ENCODE measurements at places on chromosomes 16 and 17. TPM values are rescaled to one million over a fixed set of nuclear protein-coding genes. Genes with fewer than 3 reads are reported as not detected.

DNA sequence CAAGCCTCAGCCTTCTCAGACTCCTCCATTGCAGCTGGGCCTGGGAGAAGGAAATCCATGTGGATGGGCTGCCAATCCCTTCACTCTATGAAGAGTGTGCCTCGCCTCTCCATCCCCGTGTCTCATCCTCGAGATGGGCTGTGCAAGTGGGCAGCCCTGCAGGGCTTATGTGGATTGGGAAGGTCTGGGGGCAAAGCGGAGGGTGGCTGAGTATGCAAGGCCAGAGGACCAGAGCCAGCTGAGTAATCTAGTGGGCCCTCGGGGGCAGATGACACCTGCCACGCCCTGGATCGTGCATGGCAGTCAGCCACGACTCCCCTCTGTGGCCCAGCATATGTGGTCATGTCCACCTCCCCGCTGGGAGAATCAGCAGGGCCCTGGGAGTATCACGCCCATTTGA, 78.9 kb downstream of the IRX5 start:
- DNase-seq, result no peak

DNA sequence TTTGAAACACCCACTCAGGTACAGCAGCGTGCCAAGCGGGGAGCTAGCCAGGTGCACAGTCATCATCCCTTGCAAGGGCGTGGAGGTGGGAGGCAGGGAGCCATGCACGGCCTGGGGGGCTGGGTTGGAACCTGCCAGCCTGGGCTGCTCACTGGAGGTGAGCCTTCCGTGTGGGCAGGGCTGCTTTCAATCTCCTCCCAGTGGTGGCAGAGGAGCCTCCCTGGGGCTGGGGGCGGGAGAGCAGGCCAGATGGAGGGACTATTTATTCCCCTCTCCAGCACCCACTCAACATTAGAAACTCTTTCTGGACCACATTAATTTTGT, 90.3 kb downstream of the KATNIP start:
- DNase-seq, result no peak

- no peak for DNase-seq
These were observed 184.6 kb downstream of the TMEM132E start for GRCh38 chr17:34763728-34764665.

DNA sequence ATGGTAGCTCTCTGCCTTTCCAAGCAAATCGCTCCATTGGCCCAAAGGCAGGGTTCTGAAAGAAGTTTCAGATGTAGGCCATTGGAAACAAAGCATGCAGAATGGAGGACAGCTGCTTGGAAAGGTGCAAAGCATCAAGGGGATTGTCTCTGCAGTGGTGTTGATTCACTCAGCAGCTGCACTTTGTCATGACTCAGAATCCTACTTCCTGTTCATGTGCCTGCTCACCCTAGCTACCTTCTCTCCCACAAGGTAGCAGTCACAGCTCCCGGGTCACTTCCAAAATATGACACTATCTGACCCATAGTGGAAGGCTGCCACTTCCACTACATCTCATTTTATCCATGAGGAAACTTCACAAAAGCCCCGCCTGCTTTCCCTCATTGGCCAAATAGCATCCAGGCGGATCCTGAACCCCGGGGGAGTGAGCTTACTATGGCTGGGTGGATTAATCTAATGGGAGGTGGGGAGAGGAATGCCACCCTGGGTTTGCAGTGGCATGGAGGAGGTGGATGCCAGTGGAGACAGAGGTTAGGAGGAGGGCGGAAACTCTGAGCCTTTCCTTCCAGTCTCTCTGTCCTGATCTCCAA, 74.7 kb upstream of the NKD1 start:
- no peak for DNase-seq

GRCh38 chr17:79630126-79630525, 19.3 kb upstream of the RBFOX3 start:
- no peak for DNase-seq

GRCh38 chr16:27950206-27950887, 113.2 kb downstream of the GSG1L start:
- DNase-seq, result no peak

DNA sequence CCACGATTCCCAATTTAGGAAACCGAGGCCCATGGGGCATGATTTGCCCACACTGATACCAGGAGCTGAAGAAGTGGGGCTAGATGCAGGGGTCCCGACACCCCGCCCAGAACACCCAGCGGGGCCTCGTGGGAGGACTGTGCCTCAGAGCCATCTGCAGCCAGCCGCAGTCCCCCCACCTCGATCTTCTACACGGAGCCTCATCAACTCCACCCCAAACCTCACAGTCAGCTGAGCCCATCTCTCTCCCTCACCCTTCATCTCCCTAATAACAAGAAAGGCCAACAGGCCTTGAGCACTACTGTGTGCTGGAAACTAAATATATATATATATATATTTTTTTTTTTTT, 4.2 kb downstream of the ITGAE start:
- DNase-seq, result no peak

DNA sequence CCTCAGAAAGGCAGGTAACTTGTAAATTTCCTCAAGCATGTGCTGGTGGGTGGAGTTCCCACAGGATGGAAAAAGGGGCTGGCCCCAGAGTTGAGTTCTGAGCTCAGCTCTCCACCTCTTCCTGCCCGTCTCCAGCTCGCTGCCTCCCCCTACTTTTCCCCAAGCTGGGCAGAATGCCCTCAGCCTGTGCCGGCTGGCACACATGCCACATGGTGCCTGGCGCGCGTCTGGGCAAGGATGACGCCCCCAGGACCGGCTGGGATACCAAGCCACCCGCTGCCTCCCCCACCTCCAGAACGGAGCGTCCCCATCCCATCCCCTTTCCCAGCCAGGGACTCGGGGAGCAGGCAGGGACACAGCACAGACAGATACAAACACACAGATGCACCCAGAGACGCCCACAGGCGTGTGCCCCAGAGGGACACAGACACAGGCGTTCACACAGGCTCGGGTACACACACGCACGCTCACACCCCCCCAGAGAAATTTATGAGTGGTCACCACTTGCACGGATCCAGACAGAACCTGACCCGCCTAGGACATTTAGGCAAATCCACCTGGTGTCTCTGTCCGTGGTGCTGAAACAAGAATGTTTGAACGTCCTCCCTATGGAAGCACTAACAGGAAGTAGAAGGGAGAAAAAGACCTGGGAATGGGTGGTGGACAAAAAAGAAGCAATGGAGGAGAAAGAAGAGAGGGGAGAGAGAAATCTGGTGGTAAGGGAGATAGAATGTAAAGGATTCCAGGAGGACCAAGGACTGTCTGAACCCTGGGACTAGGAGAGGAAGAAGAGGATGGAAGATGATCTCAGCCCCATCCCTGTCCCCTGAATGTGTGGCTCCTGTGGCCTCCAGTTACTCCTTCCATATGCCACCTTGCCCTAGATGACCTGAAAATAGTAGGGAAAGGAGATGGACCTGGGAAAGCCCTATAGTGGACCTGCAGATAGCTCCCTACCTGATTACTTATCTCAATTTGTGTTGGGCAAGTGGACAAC, 15.5 kb downstream of the NEUROD2 start:
- DNase-seq, result peak; percentile 24

DNA sequence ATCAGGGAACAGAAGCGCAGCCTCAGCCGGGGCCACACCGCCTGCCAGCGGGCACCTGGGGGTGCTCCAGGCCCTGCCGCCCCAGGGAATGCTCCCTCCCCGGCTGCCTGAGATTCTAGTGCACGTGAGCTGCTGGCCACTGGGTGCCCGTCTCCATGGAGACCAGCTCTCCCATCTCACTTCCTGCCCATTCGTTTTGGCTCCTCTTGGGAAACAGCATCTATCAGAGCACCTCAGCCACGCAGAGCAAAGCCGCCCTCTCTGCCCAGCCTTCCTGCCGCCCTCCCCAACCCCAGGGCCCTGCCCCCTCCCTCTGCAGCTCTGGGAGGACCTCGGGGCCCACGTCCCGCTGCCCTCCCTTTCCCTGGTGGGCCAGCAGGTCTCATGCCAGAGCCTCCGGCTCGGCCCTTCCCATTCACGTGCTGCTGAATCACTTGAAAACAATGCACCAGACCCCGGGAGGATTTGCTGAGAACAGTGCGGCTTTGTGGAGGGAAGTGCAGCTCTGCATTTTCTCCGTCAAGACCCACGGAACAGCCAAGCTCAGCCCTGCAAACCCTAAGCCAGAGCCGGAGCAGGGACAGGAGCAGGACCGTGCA, 19.4 kb downstream of the CEP295NL start:
- DNase-seq, result no peak

DNA sequence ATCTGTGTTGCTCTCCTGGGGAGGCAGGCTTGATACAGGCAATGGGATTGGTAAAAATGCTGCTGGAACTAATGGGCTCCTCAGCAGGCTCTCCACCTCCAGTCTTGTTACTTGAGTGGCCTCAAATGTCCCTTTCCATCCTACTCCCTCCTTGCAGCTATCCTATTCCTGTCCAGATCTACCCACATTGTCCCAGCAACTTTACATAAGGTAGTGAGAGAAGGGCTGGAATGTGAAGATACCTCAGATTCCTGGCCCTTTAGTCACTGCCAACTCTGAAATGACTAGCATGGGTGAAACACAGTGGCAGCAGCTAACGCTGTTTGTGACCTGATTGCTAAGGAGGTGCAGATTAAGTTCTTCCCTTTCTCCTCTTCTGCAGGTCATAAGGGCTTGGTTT, 210.1 kb upstream of the HS3ST4 start:
- no peak for DNase-seq

- DNase-seq, result no peak
These were observed 50.0 kb downstream of the OTOA start for GRCh38 chr16:21713549-21714368.

- DNase-seq, result no peak
These were observed 558 bp upstream of the CHMP6 start for GRCh38 chr17:80990921-80991644.

DNA sequence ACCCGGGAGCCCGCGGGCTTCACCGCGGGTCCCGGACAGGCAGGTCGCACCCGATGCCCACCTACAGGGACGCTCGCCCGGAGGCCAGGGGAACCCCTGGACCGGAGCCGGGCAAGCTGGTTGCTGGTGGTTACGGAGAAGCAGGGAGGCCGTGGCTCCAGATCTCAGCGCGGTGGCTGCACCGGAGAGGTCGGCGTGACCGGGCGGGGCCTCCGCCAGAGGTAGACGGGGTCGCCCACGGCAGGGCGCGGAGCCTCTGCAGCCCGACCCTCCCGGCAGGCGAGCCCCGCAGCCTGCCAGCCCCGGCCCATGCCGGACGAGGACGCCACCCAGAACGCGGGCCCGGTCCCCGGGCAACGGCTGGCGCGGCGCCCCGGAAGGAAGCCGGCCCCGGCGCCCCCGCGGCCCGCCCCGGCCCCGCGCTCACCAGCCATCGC, 341 bp downstream of the PCYT2 start:
- no peak for DNase-seq

GRCh38 chr16:11992008-11992584, 15.6 kb downstream of the SNX29 start:
- no peak for DNase-seq

GRCh38 chr17:28788100-28788499, 44.3 kb downstream of the TRAF4 start:
- no peak for DNase-seq

- DNase-seq, result no peak
These were observed 6.5 kb downstream of the DDX42 start for GRCh38 chr17:63780507-63780906.

GRCh38 chr17:40445751-40446468, 2.7 kb downstream of the IGFBP4 start:
- no peak for DNase-seq

- DNase-seq, result peak; percentile 15
These were observed 639 bp downstream of the MIF4GD start for GRCh38 chr17:75270218-75270965.

DNA sequence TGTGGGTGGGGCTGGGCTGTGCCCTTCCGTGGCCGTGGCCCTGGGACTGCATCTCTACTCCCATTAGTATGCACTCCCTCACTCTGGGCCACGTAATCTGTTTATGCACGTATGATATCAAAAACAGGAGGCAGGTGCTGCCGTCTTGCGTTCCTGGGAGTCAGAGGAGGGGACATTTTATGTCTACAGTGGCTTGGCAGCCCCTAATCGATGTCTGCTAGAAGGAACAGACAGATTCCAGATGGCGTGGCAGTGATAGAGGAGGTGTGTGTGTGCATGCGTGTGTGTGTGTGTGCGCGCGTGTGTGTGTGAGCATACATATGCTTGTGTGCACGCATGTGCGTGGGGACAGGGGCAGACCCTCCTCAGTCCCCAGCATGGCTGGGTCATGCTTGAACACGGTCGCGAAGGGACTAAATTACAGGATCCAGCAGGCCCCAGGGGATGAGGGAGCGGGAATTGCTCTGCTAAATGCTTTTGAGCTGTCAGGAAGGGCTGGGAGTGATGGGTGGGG, 44.7 kb downstream of the SREBF1 start:
- no peak for DNase-seq

GRCh38 chr16:81522108-81522701, 77.6 kb downstream of the CMIP start:
- DNase-seq, result peak; percentile 71

GRCh38 chr17:48523010-48523409, 7.8 kb downstream of the HOXB1 start:
- no peak for DNase-seq

DNA sequence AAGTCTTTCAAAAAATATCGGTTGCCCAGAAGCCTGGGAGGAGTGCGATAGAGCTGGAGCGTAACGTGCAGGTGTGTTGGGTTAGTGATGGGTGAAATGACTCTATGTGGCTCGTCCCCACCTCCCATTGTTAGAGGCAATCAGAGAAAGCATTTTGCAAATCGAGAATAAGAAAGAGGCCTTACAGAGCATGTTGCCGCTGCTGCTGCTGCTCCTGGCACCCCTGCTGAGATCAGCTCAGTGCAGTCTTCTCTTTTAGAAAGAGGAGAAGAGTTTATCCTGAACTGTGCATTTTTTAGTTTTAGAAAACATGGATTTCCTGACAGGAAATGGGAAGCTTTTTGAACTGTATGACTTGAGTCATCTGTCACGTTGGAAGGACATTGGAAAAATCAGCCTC, 774.5 kb upstream of the RBFOX1 start:
- no peak for DNase-seq

DNA sequence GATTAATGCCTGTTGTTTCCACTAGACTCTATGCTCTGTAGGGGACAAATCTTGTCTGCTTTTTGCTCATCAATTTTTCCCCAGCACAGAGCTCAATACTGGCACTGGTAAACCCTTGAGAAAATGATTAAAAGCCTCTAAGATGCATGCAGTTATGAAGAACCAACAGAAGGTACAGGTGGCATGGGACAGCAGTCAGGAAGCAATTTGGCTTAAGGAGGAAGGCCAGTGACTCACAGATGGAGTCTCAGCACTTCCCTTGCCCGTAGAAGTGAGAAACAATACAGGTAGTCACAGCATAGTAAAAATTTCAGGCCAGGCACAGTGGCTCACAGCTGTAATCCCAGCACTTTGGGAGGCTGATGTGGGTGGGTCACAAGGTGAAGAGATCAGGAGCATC, 504.7 kb upstream of the RBFOX1 start:
- no peak for DNase-seq

- DNase-seq, result no peak
These were observed 13.5 kb downstream of the CA4 start for GRCh38 chr17:60163108-60163784.

OR4D2 gene
- total RNA-seq, result not detected

GAS7 gene
- total RNA-seq, result 5.2 TPM

TP53TG3B gene
- total RNA-seq, result not detected

PNMT gene
- total RNA-seq, result 0.55 TPM

SNTB2 gene
- total RNA-seq, result 21.2 TPM
